ENCODE measurements at places on chromosomes 12 and 14.

DNA sequence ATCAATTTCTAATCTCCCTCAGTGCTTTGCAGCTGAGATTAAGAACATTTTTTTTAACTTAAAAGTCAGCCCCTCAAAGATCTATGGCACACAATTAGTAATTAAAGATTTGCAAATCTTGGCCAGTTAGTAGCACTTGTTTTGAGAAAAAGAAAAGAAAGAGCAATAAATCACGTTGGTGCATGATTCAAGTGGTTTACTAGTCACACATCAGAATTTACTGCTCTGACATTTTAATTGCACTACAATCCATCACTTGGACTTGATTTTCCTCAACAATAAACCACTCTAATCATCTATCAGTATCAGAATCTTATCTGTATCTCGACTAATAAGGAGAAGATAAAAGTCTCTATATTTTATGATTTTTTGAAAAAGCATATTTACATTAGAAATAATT lies 154.3 kb downstream of the HELB start:
- DNase-seq: no peak

- DNase-seq: no peak
Measured at GRCh38 chr12:62625228-62625627, 158.6 kb downstream of the MON2 start.

DNA sequence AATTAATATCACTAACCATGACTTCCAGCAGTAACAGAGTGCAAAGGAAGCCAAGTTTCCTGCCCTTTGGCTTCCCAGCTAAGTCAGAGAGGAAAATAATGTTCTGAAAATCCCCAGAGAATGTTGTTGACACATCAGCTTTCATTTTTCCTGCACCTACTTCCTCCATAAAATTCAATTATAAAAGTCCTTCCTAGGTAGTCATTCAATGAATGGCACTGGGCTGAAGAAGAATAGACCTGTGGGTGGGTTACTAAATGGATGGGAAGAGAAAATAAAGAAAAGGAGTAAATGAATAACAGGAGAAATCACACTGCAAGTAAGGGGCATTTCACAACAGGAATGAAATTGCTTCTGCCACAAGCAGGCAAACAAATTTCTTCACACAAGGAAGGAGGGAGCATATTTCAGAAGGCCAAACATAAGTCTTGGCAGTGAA lies 73.2 kb upstream of the MDM1 start:
- no peak for DNase-seq

GRCh38 chr14:104603711-104604401 lies 716 bp downstream of the TMEM179 start:
- DNase-seq: no peak

- DNase-seq: no peak
Measured at GRCh38 chr12:71152851-71153250, 4.9 kb downstream of the TSPAN8 start.

DNA sequence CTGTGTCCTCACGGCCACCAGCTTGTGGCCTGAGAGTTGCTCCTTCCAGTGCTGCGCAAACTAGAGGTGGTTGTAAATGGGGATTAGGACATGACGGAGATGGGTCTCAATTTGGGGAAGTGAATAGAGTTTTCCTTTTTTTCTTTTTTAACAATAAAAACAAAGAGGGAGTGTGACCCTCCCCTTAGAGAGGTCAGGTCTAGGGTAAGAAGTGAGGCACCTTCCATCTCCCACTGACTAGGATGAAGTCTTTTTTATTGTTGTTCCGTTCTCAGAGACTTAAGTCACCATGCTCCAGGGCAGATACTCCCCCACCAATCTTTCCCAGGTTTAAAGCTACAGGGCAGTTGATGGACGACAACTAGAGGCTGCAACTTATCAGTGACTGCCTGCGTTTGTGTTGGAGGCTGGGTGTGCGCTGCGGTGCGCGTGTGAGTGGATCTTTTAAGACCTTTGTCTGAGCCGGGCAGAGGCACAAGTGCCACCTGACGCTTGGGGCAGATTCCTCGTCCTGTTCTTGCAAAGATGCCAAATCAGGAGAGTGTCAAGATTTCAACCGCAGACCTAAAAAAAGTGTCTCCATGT lies 2.1 kb upstream of the GSC start:
- DNase-seq: no peak

DNA sequence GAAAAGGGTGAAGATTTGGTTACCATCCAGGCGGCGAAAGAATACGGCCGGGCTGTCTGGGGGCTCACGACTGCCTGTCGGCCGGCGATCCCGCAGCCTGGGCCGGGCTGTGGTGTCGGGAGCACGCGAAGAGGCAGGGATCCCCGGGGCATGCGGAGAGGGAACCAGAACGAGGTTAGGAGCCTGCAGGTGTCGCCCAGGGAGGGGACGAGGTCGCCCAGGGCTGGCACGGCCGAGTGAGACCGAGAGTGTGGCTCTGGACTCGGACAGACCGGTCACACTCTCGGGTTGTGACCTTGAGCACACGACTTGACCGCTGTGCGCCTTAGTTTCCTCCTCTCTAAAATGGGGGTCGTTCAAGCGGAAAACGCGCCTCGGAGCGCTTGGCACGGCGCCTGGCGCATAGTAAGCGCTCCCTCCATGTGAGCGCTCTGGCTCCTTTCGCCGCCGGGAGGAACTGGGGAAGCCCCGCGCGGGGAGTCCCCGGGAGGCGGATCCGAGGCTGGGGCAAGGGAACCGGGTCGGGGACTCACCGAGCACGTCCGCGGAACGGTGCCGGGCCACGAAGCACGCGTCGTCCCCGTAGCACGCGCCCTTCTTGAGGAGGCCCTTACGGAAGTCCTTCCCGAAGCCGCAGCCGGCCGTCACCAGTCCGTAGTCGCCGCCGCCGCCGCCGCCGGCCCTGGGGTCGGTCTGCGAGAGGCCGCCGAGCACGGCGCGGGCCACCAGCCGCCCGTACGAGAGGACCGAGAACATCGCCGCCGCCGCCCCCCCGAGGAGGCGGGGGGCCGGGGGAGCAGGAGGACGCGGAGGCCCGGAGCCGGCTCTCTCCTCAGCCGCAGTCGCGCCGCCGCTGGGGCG lies 612 bp downstream of the PPTC7 start:
- peak; percentile 55 for DNase-seq

- DNase-seq: no peak
Measured at GRCh38 chr14:101247842-101248725, 313.2 kb upstream of the DIO3 start.

- peak; percentile 57 for DNase-seq
Measured at GRCh38 chr12:65685514-65685913, 138.8 kb upstream of the HMGA2 start.

DNA sequence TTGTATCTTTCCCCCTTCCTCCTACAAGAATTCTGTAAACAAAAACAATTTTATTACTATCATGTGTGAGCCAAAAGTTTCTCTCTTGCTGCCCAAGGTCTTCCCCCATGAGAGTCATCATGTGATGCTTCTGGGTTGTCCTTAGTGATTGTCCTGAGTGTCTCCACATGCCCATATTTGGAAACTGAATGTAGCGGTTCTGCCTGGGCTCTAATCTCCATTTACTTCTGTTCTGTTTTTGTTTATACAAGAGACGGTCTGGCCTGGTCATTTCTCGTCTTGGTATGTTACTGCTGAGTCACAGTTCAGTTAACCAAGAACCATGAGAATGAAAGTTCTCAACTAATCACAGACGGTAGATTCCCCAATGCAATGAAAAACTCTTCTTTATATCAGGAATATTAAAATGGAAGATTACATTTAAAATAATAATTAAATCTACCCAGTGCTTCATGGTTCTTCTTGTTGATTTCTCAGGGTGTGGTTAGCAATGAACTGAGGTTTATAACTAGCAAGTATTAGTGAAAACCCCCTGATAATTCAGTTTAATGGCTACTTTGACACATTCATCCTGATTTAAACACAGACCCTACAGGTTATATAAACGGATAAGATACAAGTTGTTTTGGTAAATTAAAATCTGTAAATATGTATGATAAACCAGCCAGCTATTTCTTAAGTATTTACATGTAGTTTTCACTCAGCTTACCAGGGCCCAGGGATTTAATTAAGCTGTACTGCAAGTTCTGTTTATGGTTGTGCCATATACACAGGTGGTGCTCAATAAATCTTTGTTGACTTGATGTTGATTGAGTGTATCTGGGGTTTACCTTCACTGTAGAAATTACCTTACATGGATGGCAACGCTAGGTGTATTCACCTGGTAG lies 81.1 kb downstream of the PELI2 start:
- DNase-seq: no peak

DNA sequence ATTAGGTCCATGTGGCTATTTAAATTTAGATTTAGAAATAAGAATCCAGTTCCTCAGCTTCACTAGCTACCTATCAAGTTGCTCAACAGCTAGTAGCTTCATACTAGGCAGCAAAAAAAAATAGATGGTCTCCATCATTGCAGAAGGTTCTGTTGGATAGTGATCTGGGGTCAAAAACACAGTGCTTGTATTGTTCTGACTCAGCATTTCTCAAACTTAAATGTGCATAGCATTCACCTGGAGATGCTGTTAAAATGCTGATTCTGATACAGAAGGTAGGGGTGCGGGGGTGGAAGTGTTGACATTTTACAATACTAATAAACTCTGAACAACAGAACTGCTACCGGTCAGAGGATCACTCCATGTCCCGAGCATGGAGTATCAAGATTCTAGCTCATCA lies 51.3 kb downstream of the PRICKLE1 start:
- DNase-seq: no peak

DNA sequence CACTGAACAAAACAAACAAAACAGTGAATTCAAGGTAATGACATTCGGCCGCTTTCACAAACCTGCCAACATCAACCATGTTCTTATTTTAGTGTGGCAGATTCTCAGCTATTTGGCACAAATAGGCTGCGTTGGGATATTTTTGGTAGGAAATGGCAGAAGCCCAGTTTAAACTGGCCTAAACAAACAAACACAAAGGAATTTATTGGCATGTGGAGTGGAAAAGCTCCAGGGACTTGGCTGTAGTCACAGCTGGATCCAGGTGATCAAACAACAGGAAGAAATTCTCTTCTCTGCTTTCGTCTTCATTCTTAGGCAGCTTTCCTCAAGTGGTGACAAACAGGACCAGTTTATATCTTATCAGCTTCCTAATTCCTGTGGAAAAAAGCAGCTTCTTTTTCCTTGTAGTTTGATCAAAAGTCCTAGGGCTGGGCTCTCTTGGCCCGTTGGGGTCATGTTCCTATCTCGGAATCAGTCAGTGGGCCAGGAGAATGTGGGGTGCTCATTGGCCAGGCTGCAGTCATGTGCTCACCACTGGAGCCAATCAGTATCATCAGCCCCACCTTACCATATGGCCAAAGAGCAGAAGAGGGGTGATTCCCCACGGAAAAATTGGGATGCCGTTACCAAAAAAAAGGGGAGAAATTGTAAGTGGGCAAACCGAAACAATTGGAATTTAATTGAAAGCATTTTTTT lies 22.6 kb downstream of the C12orf75 start:
- DNase-seq: no peak

GRCh38 chr12:132827763-132828703 lies 636 bp downstream of the GOLGA3 start:
- DNase-seq: no peak

DNA sequence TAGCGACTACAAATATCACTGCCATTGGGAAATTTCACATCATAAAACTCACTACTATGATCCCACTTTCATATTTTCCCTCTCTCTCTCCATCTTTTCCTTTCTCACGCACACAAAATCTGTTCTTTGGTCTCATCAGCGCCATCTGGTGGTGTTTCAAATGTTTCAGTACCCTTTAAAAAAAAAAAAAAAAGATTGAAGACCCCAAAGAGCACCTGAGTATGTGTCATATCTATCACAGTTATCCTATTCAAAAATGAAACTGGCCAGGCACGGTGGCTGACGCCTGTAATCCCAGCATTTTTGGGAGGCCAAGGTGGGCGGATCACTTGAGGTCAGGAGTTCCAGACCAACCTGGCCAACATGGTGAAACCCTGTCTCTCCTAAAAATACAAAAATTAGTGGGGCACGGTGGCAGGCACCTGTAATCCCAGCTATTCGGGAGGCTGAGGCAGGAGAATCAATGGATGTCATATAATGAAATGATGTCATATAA lies 72.4 kb downstream of the TTC9 start:
- DNase-seq: peak; percentile 66

GRCh38 chr12:118455327-118455726 lies 79.0 kb downstream of the SUDS3 start:
- DNase-seq: no peak

GRCh38 chr14:58680698-58681097 lies 42.9 kb downstream of the DACT1 start:
- DNase-seq: no peak

- no peak for DNase-seq
Measured at GRCh38 chr12:18454330-18454729, 193.0 kb downstream of the PIK3C2G start.

DNA sequence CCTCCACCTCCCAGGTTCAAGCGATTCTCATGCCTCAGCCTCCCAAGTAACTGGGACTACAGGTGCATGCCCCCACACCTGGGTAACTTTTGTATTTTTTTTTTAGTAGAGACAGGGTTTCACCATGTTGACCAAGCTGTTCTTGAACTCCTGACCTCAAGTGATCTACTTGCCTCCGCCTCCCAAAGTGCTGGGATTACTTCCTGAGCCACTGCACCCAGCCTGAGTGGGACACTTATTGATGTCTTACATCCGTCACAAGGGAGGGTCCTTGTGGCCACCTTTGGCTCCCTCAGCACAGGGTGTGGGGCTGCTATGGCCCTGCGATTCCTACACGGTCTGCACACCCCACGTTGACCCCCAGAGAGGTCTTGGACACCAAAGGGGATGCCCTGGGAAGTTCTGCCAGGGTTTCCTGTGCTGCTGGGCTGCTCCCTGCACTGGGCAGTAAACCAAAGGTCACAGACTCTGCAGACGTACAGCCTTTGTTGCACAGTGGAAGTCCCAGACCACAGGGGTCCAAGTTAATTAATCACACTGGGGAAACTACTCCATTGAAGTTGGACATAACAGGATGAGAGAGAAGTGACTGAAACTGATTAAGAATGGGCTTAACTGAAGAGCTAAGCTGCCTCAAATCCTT lies 95.7 kb downstream of the SAMD4A start:
- no peak for DNase-seq

DNA sequence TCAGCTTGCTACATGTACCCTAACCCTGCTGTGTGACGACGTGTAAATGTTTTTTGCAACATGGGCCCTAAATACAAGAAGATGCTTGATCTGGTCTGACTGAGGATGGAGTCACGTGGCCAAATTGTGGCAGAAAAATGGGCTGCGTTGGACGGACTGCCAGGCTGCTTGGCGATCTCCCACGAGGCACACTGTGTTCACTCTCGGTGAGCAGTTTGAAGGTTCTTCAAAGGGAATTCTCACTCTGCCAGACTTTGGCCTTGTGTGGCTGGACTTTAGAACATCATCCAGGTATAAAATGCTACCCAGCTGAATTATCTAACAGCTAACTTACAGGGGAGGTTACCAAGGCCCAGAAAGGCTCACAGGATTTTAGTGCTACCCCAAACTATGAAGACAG lies 85.1 kb downstream of the KDM2B start:
- DNase-seq: peak; percentile 49

All from cerebellar cortex (tissue), 1 donor.